Calu3 (cell line): ENCODE measurements at places on chromosomes 7 and 10. TPM values are rescaled to one million over a fixed set of nuclear protein-coding genes. Genes with fewer than 3 reads are reported as not detected.

DNA sequence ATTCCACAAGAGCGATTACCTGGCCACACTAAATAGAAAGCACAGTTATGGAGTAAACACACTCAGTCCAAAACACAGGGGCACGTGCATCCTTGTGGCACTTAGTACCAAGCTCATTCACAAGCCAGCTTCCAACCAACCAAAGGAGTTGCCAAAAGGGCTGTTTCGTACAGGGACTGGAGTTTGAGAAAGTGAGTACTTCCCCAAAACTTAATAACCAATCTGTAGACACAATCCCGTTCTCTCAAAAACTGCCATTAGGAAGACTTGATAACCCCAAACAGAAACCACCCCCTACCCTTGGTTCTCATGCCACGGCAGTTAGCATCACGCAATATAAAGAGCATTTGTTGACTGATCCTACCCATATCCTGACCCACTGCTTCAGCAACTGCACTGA, 166.2 kb upstream of the ASAH2 start:
- no peak for DNase-seq

DNA sequence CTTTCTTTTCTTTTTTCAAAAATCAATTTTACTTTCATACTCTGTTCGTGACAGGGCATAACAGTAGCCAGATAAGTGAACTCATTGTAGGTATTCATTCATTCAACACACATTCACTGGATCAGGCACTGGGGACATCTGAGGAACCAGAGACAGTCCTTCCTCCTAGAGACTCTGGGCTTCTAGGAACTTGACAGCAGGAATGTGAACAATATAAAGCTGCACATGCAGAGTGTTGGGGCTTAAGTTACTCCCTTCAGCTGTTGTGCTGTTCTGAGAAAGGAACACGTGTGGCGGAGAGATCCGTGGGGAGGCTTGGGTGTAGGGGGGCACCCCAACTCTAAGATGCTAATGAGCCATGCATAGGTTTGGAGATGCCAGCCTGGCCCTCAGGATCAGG, 120.4 kb downstream of the PKD1L1 start:
- DNase-seq = no peak

- DNase-seq = peak; percentile 44
Measured at GRCh38 chr10:72250666-72251065, 23.1 kb upstream of the DDIT4 start.

OR6B1 gene
- total RNA-seq = not detected in 2 replicates

DLX6 gene
- total RNA-seq = 1.1 and 1.2 TPM in 2 replicates

ASAH2 gene
- 3.3 and 3.9 TPM in 2 replicates for total RNA-seq

GRID2IP gene
- 1.2 and 1.4 TPM in 2 replicates for total RNA-seq
